ENCODE measurements at places on chromosomes 3 and 15. TPM values are rescaled to one million over a fixed set of nuclear protein-coding genes. Genes with fewer than 3 reads are reported as not detected.
A peak's percentile ranks its signal among the peaks of the same experiment; 100 is the strongest.

The PDZRN3 gene
- 63.9 TPM for polyA plus RNA-seq

DNA sequence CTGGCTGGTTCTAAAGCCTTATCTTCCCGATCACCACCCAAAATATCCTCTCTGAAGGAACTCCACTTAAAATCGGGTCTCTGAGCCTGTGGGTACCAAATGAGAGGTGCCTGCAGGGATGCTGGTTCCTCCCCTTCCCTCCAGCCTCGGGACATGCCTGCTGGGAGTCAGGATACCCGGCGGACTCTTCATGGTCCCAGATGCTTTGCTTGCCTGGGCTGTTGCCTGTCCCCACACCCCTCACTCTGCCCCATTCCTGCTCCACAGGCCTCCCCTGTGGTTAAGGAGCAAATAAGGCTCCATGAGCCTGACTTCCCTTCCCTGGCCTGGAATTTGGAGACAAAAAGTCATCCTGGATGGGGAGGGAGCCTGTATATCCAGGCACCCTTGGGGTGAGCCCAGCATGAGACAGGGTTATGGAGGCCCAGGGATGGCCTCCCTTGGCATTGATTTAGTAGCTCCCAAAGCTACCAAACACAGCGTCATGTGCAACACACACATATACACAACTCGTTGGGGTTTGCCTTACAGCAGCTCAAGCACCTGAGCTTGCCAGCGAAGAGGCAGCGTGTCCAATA lies 12.3 kb upstream of the CORO2B start:
- no peak for DNase-seq

The GPR62 gene
- polyA plus RNA-seq, result 0.94 TPM

DNA sequence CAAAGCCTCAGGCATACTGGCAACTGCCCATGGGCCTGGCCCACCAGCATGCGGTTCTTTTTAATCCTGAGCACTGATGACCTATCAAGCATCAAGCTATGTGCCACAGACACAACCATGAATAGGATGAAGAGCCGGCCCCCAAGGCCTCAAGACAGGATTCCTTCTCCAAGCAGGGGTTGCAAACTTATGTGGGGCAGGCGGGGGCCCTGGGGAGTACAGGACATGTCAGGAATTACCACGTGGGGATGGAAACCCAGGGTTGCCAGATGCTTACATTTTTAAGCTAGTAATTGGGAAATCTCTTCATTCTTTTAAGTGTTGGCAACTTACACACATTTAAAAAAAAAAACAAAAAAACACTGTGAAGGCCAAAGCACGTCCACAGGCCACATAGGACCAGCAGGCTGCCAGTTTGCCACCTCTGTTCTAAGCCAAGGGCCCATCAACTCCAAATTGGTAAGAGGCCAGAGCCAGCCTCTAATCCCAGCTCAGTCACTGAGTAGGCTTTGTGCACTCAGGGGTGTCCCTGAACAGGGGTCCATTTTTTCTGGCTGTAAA lies 32.8 kb downstream of the BDH1 start:
- DNase-seq, result peak; percentile 79

- DNase-seq, result no peak
Measured at GRCh38 chr3:143295201-143296080, 175.9 kb downstream of the CHST2 start.

GRCh38 chr3:81769299-81769698 lies 7.9 kb upstream of the GBE1 start:
- DNase-seq, result peak; percentile 48

The TRAIP gene
- 9.5 TPM for polyA plus RNA-seq

DNA sequence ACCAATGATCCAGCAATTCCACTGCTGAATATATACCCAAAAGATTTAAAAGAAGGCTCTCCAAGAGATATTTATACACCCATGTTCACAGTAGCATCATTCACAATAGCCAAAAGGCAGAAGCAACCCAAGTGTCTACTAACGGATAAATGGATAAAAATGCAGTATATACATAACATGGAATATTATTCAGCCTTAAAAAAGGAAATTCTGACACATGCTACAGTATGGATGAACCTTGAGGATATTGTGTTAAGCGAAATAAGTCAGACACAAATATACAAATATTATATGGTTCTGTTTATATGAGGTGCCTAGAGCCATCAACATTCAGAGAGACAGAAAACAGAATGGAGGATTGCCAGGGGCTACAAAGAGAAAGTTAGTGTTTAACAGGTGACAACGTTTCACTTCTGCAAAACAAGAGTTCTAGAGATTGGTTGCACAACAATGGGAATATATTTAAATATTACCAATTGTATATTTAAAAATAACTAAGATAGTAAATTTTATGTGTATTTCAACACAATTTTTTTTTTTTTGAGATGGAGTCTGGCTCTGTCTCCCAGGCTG lies 69.4 kb downstream of the STAG1 start:
- DNase-seq, result no peak

GRCh38 chr3:134312873-134313846 lies 61.1 kb downstream of the AMOTL2 start:
- DNase-seq, result peak; percentile 86

The EXOSC7 gene
- 70.4 TPM for polyA plus RNA-seq

All from cardiac muscle cell (in vitro differentiated cells and primary cell).